ENCODE measurements at places on chromosomes 5 and 9.

DNA sequence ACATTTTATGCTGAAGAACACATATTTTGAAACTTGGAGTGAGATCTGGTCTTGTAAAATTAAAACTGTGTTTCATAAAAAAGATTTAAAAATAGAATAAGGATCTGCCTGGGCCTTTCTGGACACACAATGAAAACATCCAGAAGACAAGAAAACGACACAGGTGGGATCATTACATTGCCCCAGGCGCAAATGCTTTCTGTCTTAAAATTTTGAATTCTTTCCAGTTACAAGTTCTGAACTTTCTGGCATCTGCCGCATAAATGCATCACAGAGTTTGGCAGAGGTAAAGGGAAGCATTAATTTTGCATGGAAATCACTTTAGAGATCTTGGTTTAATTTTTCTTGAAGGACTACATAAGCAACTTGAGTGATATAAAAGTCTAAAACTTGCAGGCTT lies 219.6 kb downstream of the WDR70 start:
- DNase-seq, result no peak

GRCh38 chr5:39063037-39063436 lies 11.2 kb downstream of the RICTOR start:
- no peak for DNase-seq

GRCh38 chr5:157063776-157064430 lies 5.0 kb upstream of the HAVCR1 start:
- DNase-seq, result no peak

GRCh38 chr9:83537331-83538171 lies 650 bp downstream of the FRMD3 start:
- DNase-seq, result peak; percentile 69

DNA sequence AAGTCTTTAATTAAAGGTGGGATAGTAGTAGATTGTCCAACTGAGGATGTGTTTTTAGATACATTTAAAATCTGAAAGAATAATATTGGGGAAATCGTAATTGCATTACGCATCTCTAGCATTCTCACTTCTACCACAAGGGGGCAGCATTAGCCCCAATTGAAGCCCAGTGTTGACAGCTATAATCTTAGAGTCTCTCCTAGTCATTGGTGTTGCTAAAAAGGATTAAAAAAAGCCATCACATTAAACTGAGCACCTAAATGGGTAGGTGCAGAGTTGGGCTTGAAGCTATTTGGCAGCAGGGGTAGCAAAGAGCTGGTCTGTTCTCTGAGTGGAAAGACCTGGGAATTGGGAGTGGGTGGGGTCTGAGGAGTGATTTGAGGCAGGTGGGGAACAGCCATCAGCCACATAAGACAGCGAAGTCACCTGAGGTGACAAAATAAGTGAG lies 177.2 kb downstream of the OSTF1 start:
- DNase-seq, result peak; percentile 35

- DNase-seq, result no peak
These were observed 54.5 kb upstream of the HNRNPA0 start for GRCh38 chr5:137808503-137809135.

GRCh38 chr9:122810306-122810946 lies 10.5 kb downstream of the OR1K1 start:
- DNase-seq, result peak; percentile 28

DNA sequence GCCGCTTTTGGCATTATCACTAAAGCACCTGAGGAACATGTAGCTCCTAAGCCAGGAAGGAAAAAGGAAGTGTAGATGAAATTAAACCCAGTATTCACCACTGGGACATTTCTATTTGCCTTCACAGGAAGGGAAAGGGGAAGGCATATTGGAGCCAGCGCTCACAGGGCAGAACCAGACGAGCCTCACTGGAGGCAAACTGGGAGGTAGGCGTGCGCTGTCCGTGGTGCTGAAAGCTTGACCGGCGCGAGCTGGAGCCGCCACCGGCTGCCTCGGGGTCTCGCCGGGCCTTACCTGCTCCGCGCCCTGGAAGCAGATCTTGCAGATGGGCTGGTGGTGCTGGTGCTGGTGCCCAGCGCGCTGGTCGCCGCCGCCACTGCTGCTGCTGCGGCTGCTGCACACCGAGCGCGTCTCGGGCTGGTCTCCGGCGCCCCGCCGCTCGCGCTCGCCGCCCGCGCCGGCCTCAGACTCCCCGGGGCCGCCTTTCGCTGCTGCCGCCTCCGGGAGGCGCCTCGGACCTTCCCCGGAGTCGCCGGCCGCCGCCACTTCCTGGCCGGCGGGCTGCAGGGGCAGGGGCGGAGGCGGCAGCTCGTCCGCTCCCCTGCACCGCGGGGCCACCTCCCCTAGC lies 732 bp downstream of the MARCHF11 start:
- DNase-seq, result peak; percentile 82

DNA sequence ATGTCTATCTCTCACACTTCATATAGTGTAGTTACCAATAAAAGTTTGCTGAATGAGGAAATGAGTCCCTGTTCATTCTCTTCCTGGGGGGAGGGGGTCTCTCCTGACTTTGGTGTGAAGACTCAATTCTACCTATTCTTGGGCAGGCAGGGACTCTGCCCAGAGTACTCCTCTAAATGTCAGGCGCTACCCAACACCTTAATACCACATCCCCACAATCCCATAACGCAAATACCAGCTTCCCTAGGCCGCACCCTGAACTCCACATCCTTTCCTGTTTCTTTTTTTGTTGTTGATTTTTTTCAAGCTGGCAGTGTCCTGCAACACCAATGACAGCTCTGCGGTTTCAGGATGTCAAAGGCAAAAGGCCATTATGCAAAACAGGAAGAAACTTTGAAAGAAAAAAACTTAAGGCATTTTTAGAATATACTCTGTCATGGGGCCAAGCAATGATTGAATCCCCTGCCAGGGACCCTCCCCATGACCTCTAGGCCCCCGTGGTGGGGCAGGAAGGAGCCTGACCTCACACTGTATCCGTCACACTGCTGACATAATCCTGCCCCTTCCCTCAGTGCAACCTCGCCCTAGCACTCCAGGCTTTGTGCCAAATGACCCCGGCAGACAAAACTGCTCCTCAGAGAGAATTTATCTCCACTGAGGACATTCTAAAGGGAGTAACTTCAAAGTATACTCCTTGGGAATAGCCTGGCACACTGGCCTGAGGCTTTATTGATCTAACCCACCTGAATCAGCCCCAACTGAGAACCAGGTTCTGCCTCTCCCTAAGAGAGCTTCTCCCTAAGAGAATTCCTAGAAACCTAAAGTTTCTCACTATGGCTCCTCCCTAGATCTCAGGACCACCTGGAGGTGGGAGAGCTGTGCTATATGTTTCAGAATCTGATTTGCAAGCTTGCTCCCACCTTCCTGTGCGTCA lies 8.0 kb downstream of the B4GALT1 start:
- peak; percentile 55 for DNase-seq

GRCh38 chr9:107952773-107953172 lies 463.2 kb upstream of the KLF4 start:
- no peak for DNase-seq

DNA sequence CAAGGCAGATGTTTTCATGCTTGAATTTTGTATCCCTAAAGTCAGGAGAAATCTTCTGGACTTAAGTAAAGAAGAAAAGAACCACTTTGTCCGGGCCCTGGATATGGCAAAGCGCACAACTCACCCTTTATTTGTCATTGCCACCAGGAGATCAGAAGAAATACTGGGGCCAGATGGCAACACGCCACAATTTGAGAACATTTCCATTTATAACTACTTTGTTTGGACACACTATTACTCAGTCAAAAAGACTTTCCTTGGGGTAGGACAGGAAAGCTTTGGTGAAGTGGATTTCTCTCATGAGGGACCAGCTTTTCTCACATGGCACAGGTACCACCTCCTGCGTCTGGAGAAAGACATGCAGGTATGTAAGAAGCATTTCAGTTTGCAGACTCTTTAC lies 2.3 kb downstream of the TYRP1 start:
- no peak for DNase-seq

DNA sequence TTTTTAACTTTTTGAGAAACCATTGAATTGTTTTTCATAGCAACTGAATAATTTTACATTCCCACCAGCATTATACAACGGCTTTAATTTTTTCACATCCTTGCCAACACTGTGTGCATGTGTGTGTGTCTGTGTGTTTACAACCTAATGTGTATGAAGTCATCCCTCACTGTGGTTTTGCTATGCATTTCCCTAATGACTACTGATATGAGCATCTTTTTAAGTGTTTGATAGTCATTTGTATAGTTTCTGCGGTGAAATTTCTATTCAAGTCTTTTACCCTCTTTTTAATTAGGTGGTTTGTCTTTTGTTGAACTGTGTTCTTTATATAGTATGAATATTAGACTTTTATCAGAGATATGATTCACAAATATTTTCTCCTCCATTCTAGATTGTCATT lies 263.1 kb upstream of the COX7C start:
- no peak for DNase-seq

- no peak for DNase-seq
These were observed 819.4 kb downstream of the SEMA5A start for GRCh38 chr5:8726383-8727036.

GRCh38 chr9:93869863-93870262 lies 85.3 kb downstream of the BARX1 start:
- no peak for DNase-seq

DNA sequence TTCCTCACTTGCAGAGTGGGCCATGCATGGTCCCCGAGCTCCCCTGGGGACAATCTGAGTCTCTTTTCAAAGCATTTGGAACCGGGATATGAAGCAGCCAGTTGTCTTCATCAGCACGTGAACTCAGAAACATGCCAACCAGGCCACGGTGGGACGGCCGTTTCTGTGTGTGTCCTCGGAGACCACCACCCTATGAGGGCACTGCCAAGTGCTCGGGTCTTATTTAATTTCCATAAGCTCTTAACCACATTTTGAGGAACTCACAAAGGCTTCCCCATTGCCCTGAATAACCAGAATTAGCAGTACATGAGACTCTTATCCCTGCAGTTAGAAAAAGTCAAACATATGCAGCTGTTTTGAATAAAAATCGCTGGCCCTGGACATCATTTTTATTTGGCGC lies 60.1 kb downstream of the OTULIN start:
- no peak for DNase-seq

DNA sequence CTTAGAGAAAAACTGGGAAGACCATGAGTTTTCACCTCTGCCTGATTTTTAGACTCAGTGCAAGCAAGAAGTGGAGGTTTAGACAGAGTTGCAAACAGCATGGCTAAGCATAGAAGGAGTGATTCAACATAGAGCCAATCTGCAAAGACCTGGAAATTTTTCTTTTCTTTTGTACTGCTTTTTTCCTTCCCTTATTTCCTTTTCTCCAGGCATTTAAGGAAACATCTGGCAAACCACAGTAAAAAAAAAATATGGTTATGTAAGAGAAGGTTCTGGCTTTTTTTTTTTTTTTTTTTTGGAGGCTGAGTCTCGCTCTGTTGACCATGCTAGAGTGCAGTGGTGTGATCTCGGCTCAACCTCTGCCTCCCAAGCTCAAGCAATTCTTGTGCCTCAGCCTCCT lies 16.6 kb upstream of the DCAF12 start:
- DNase-seq, result no peak

DNA sequence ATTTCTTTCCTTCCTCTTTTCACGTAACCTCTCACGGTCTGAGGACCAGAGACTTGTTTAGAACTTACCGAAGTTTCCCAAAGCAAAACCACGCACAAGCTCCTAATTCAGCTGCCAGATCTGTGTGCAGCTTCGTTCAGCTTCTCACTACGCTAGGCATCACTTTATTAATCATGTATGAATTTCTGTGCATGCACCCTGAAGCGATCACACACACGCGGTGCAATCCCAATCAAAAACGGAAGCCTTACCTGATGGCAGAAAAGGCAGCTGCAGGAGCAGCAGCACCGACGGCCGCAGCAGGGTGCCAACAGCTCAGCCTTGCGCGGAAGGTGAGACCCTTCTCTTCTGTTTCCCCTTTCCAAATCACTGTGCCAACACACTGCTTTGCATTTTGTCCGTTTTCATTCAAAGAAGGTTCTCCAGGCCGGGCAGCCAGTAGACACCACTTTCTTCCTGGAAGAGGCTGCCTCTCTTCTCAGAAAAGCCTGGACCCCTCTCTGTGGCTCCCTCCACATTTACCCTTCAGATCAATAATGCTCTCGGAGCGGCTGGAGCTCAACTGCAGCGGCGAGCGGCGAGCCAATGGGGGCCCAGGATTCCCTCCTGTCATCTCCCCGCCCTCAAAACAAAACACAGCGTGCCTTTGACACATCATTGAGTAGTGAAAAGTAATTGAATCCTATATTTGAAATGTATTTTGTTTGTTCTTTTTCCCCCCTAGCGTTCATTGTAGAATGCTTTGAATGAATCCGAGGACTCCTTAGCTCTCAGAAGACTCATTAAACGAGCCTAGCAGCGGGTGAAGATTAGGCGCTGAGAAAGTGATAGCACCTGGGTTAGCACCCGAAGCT lies at the start of gene CDH12:
TSS of gene CDH12 (minus strand) at position 538 of the 854 bp plus-strand sequence.
- peak; percentile 58 for DNase-seq

DNA sequence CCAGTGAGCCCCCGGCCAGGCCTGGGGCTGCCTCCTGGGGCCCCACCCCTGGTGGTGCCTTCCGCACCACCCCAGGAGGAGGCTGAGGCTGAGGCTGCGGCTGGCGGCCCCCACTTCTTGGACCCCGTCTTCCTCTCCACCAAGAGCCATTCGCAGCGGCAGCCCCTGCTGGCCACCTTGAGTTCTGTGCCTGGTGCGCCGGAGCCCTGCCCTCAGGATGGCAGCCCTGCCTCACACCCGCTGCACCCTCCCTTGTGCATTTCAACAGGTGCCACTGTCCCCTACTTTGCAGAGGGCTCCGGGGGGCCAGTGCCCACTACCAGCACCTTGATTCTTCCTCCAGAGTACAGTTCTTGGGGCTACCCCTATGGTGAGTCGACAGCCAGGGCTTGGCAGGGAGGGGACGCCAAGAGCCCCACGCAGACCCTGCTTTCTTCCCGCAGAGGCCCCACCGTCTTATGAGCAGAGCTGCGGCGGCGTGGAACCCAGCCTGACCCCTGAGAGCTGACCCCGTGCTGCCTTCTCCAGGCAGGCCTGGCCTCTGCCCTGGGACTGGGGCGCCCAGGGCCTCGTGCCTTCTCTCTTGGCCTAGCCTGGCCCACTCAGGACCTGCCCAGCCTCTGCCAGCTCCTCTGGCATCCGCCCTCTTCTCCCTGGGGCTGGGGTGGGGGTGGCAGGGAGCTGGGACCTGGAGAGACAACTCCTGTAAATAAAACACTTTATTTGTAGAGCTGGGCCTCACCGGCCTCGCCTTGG lies 4.0 kb upstream of the EHMT1 start:
- DNase-seq, result no peak

- no peak for DNase-seq
These were observed 1.5 kb downstream of the VDAC1 start for GRCh38 chr5:134003064-134003816.

GRCh38 chr9:121141706-121142105 lies 60.0 kb downstream of the RAB14 start:
- DNase-seq, result no peak

GRCh38 chr5:105953616-105954015 lies 1717.1 kb downstream of the EFNA5 start:
- DNase-seq, result no peak

GRCh38 chr9:133168432-133168831 lies 4.7 kb upstream of the GBGT1 start:
- no peak for DNase-seq

GRCh38 chr5:33037076-33037475 lies 326.0 kb downstream of the NPR3 start:
- DNase-seq, result no peak

Measured in right kidney (tissue), 9 donors.